ENCODE measurements at places on chromosomes 16 and 17.

GRCh38 chr16:85276721-85277120 is 164.4 kb upstream of the CIBAR2 start:
- DNase-seq = no peak

DNA sequence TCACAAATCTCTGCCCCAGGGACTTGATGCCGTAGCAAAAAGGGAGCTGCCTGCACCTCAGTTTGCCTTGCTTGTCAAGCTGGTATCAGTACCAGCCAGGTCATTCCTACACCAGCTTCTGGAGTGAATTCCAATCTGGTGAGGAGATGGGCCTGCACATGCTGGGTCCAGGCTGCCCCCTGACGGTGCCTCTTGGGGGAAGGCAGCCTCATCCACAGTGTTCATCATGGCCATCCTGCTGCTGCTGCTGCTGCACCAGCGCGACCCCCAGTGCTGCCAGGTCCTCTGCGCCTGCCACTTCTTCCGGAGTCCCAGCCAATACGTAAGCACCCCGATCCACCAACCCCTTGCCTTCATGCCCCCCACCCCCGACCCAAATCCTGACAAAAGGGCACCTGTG is 8.3 kb downstream of the MRPL27 start:
- DNase-seq = no peak

DNA sequence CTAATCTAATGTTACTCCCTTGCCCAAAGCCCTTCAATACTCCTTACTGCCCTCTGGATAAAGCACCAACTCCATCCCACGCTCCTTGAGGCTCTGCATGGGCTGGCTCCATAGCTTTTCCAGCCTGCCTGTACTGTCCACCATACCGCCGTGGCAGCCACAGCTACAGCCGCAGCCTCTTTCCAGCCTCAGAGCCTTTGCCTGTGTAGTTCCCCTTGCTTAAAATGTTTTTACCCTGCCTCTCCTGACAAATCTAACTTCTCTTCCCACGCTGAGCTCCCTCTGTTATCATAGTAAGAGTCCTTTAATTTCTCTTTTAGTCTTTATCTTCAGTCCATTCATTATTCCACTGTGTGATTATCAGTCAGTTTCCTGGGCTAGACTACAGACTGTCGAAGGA is 22.0 kb downstream of the TEX14 start:
- no peak for DNase-seq

- DNase-seq = no peak
Observed at GRCh38 chr17:1787301-1787902, 25.5 kb downstream of the SERPINF1 start.

- DNase-seq = no peak
Observed at GRCh38 chr17:1999557-2000251, 25.4 kb downstream of the RTN4RL1 start.

DNA sequence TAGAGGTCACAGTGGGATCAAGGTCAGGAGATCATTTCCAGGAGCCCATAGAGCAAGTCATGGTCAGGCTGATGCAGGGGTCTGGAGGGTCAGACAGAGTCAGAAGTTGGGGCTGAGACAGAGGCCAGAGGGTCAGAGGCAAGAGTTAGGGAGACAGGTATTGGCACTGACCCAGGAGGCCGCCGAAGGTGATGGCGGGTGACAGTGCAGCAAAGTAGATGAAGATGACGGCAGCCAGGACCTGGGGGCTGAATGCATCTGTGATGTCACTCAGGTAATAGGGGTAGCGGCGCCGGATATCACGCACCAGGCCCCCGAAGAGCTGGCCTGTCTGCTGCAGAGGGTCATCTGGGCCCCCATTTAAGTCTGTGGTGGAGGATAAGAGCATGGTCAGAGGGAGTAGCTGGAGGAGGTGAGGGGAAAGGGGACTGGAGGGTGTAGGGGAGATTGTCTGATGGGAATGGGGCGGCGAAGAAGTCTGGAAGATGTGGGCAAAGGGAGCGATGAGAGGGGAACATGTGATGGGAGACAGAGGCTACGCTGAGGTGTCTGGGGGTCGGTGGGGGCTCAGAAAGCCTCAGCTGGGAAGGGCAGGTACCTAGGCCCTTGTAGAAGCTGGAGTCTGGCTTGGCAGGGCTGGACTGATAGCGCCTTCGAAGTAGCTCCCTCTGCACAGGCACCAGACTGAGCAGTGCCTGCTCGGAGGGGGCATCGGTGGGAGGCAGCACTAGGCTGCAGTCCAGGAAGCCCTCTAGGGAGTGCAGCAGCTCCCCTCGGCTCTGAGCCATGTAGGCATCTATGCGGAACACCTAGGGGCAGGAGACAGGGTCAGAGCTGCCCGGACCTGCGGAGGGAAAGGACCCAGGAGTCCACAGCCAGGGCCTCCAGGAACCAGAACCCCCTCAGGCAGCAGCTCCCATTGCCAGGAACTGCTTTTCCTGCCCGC is 9.8 kb downstream of the SLC4A1 start:
- no peak for DNase-seq

DNA sequence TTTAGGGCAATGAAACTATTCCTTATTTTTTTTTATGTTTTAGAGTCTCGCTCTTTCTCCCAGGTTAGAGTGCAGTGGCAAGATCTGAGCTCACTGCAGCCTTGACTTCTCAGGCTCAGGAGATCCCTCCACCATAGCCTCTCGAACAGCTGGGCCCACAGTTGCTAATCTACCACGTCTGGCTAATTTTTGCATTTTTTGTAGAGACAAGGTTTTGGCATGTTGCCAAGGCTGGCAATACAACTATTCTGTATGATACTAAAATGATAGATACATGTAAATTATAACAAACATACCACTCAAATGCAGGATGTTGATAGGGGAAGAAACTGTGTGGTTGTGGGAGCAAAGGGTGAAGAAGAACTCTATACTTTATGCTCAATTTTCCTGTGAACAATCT is 401.3 kb downstream of the ZFHX3 start:
- no peak for DNase-seq

- no peak for DNase-seq
Observed at GRCh38 chr17:72702998-72703397, 389.5 kb downstream of the SLC39A11 start.

- peak; percentile 51 for DNase-seq
Observed at GRCh38 chr16:66270333-66270927, 96.1 kb upstream of the CDH5 start.

GRCh38 chr17:63987221-63988126 is 10.7 kb upstream of the PRR29 start:
- no peak for DNase-seq

- no peak for DNase-seq
Observed at GRCh38 chr17:76075364-76076145, 974 bp downstream of the GALR2 start.

GRCh38 chr16:88910284-88911135 is 44.0 kb upstream of the PABPN1L start:
- DNase-seq = no peak

DNA sequence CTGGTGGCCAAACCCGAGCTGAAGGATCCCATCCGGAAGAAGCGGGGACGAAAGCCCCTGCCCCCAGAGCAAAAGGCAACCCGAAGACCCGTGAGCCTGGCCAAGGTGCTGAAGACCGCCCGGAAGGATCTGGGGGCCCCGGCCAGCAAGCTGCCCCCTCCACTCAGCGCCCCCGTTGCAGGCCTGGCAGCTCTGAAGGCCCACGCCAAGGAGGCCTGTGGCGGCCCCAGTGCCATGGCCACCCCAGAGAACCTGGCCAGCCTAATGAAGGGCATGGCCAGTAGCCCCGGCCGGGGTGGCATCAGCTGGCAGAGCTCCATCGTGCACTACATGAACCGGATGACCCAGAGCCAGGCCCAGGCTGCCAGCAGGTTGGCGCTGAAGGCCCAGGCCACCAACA is 5.9 kb downstream of the CBX2 start:
- no peak for DNase-seq

DNA sequence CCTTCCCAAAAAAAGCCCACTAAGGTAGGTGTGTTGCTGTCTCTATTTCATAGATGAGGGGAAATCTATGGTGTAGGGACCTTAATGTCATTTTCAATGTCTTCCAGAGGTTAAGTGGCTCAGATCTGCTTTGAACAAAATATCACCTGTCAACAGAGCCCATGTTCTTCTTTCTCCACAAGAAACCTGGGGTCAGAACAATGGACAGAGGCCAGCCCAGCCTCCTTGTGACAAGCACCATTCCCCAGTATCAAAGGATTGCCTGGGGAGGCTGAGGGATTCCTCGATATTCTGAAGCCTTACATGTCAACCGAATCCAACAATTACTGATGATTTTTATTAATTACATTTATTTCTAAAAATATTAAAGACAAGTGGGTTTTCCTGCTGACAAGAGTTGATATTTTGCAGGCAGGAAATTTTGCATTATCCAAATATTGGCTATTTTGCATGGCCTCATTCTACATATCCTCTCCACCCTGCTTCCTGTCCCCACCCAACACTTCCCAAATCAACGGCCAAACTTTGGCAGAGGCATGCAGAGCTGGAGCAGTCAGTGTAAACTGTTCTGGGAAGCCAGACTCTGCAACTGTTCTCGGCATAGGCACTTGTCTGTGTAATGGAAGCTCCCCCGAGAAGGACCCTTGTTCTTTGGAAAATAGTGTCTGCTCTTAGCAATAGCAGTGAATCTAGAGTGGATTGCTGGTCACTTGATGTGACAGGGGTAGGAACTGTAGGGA is 281.5 kb downstream of the HS3ST3A1 start:
- DNase-seq = no peak

DNA sequence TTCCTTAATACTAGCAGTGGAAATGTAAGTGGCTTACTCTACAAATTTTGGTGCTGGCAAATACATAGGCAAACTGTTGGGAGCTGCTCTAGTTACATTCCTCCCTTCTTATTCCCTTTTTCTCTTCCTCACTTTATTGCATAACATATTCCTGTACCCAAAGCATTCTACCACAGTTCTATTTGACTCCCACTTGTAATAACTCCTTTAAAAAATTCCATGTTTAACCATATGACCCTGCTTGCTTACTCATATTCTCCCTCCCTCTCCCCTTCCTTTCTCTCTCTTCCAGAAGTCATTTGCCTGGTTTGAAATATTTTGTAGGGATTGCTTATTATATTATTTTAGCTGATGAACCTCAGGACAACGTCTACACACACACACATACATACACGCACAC is 22.7 kb downstream of the NQO1 start:
- DNase-seq = no peak

DNA sequence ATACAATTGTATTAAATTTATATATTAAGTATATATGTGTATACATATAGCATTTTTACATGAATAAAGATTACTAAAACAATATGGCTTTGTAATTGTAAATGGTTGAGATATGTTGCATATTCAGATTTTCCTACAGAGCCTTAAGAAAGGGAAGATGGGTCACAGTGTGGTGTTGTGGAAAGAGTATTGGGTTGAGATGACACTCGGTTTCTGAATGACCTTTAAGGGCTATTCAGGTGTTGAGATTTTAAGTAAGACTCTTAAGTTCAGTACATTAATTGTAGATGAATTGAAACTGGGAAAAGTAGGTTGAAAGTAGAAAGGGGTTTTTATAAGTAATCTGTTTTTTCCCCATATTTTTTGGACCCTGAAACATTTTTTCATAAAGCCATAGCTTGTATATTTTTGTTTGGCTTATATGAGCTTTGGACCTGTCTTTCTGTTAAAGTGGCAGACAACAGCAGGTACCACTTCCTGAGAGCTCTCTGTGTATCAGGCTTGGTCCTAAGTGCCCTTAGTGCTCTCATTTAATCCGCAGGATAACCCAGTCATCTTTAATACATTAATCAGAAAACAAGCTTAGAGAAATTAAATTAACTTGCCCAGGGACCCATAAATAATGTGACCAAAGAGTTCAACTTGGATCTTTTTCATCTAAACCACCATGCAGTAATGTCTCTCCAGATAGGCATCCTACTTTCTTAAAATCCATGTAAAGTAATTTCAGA is 48.5 kb upstream of the MRC2 start:
- DNase-seq = no peak

DNA sequence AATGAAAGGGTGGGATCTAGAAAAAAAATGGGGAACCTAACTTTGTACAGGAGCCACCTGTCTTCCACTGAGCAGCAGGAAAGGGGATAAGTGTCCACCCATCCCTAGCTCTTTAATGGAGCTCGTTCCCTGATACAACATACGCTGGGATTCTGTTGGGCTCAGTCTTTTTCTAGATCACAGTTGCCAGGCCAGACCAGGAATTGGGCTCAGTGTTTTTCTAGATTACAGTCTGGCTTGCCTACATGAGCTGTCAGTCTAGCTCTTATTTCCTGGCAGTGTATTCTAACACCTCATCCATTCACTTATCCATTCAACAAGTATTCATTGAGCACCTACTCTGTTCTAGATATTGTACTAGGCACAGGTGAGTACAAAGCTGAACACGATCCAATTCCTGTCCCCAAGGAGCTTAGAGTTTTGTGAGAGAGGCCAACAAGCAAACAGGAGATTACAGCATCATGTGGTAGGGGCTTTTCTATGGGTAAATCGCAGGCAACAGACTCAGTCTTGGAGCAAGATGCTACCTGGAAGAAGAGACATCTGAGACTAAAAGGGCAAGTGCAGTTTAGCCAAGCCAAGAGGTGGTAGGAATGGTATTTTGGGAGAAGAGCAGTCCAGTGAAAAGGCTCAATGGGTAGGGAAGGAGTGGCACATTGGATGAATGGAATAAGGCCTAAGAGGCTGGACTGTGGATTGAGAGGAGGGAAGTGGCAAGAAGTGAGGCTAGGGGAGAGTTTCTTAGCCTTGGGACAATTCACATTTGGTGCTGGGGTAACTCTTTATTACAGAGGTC is 138.0 kb upstream of the HS3ST2 start:
- no peak for DNase-seq

All from H1 (cell line).